Urothelium cell line (cell line): ENCODE measurements at places on chromosomes 5 and 9.

DNA sequence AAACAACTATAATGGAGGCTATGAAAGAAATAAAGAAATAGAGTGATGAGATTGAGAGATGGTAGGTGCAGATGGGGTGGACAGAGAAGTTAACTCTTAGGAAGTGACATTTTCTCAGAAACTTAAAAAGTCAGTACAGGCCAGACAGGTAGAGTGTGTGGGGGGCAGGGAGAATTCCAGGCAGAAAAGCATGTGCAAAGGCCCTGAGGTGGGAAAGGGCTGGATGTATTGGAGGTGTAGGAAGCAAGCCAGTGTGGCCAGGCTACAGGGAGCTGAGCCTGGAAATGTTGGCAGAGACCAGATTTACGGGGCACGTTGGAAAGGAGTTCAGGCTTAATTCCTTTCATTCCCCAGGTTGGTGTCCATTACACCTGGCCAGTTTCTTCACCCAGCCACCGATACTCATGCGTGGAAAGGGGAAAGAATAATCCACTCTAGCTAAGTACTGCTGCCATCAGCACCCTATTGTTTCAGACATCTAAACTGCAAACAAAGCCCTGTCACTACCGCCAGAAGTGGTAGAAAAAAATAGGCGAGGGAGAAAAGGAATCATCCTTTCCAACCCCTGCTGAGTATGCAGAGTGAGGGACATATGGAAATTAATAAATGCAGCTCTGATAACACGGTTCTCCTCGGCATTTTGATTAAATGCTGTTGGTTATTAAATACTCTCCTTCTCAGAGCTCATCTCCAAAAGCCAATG, 116.8 kb upstream of the GPR151 start:
- no peak for DNase-seq

GRCh38 chr5:1973391-1974013, 90.8 kb upstream of the IRX4 start:
- peak; percentile 85 for DNase-seq

DNA sequence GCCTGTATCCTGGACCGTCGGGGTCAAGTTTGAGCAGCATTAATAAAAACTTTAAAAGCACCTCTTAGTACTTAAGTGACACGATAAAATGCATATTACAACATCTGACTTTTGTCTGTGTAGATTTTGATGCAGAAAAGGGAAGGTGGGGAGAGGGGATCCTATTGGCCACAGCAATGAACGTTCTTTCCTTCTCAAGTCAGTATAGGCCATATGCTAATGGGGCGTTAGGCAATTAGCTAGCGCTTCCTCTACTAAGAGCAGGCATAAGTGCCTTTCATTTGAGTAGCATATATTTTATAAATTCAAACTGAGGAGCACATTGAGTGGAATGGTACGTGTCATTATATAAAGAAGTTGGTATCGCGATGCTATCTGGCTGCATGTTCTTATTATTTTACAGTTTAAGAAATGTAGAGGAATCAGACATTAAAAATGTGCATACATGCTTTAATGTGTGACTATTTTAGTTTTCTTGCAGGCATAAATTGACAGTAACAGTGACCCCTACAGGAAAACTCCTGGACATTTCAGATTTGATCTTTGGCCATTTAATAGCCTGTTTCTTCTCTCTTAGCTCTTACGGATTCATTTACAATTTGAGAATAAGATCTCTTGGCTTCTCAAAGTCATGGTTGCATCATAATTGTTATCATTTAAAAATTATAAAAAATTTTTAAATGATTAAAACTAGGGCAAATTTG, 1.1 kb upstream of the GNA14 start:
- DNase-seq = no peak

DNA sequence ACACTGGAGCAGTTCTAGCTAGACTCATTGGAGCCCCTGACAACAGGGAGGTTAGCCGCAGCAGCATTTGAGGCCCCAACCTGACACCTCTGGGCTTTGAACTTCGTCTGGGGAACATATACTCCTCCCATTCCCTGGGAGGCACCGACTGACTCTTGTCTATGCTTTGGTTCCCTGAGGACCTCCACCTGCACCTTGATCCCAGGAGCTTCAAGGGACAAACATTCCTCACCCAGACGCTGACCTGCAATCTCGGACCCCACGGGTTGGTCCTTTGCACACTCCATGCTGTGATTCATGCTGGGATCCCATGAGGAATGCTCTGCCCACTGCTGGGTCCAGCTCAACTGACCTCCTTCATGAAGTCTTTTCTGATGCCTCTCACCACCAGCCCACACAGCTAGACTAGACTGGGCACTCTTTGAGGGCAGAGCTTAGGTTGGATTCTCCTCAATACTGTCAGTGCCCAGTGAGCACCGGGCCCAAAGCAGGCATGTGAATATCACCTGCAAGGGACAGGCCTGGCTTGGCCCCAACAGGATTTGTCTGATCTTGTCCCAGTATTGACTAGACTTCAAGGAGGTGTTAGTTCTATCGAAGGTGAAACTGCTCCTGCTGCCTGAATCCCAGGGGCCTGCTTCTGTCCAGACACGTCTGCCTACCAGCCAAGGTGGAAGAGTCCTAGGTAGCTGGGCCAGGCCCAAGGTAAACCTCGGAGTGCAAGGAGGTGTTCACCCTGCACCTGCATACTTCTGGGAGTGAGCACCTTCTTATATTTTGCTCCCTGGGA, 51.8 kb upstream of the ZBTB43 start:
- DNase-seq = no peak

DNA sequence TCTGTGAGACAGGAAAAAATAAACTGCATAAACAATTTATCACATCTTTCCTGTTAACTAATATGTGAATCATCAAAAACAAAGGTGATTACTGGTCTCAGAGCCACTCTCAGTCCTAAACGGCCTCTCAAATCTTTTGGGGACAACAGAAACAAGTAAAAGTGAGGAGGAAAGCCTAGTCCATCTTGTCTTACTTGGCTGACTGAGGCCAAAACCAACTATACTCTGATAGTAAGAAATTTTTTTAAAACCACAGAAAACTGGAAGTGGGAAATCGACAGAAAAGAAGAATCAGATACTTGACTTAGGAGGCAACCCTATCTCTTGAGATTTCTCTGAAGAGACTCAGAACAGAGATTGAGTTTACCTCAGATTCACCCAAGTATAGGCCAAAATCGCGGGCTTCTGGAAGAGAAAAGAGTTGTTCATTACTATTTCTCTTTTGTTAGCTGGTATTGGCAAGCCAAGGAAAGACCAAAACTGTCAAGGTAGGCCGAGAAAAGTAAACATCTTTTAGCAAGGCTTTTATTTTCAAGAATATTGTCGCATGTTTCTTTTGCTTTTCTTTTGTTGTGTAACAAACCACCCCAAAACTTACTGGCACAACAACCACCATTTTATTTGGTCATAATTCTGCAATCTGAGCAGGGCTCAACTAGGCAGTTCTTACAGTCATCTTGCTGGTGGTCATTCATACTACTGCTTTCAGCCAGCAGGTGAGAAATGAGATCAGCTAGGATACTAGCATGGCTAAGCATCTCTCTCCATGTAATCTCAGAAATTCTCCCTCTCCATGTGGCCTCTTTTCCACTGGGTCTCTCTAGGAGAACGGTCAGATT, 46.1 kb downstream of the RFX3 start:
- no peak for DNase-seq

- DNase-seq = peak; percentile 49
These were observed 66.6 kb upstream of the STXBP1 start for GRCh38 chr9:127545196-127546124.

DNA sequence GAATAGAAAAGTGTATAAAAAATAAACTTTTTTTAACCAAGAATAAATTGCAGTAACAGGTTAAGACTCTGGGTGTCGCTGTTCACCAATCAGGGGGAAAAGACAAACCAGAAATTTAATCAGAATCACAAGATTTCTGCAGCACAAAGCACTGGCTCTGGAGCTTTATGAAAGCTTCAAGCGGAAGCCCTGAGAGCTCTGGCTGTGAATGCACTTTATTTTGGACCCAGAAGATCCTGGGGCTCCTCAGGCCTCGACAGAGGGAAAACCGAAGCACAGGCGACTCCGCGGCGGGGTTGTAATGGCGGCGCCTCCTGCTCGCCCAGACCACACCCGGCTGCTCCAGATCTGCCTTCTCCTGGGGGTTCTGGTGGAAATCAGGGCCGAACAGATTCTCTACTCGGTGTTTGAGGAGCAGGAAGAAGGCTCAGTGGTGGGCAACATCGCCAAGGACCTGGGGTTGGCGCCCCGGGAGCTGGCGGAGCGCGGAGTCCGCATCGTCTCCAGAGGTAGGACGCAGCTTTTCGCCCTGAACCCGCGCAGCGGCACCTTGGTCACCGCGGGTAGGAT, at the start of gene PCDHGA4:
PCDHGA4 (plus strand) TSS at position 122 of the 570 bp plus-strand sequence; CDS start at position 209, 87 bp downstream.
- DNase-seq = no peak

GRCh38 chr9:89678396-89679015, 73.7 kb downstream of the GADD45G start:
- no peak for DNase-seq

DNA sequence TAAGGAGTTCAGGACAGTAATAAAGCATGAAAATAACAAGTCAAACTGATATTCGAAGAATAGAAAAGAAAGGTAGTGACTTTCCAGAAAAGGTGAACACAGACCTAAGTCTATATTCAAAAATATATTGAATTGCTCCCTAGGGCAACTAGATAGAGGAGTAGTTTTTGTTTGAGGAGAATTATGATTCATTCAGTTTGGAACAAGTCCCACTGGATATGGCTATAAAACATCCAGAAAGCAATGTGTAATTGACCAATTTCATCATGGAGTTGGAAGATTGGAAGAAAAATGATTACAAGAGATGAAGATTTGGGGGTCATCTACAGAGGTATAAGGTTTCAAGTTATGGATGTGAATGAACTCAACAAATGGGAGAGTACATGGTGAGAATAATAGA, 117.5 kb upstream of the ZNF462 start:
- no peak for DNase-seq

DNA sequence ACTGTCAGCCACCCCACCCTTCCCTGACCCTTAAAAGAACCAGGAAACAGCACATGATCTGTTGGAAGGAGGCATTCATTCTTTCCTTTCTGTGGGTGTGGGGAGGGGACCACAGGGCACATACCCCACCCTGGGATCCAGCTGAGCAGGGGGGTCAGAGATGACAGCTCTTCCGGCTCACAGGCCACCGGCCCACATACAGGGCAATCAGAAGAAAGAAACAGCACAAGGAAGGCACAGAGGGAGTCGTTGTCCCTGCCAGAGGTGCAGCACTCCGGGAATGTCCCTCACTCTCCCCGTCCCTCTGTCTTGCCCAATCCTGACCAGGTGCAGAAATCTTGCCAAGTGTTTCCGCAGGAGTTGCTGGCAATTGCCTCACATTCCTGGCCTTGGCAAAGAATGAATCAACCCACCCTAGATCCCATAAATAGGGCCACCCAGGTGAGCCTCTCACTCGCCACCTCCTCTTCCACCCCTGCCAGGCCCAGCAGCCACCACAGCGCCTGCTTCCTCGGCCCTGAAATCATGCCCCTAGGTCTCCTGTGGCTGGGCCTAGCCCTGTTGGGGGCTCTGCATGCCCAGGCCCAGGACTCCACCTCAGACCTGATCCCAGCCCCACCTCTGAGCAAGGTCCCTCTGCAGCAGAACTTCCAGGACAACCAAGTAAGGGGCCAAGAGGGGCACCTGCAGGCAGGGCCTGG, at the start of gene LCN2:
LCN2 (plus strand) TSS at position 453 of the 701 bp plus-strand sequence; CDS start at position 526, 73 bp downstream.
- DNase-seq = peak; percentile 81

DNA sequence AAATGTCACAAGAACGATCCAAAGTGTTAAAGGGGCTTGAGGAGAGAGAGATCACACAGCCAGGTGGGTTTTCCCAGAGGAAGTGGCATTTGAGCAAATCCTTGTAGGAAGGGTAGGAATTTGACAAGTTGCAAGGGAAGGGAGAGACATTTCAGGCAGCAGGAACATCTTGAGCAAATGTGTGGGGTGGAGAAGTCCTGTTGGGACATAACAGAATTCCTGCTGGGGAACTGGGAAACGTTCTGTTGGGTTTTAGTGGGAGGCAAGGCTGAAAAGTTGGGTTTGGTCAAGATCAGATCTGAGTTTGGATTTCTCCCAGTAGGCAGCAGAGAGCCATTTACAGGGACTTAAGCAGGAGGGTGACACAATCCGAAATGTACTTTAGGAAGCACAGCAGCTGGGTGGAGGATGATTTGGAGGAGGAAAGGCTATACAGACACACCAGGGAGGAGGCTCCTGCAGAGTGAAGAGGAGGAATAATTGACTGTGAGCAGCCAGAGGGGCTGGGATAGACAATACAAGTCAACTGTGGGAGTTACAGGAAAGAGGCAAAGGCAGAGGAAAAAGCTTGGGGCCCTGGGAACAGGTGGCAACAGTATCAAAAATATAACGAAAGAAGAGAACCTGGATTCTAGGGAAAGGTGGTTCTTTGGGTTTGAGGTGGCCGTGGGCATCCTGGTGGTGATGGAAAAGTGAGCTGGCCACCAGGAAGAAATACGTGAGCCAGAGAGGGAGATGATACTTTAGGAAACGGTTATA, 3.1 kb upstream of the ZSWIM6 start:
- no peak for DNase-seq

DNA sequence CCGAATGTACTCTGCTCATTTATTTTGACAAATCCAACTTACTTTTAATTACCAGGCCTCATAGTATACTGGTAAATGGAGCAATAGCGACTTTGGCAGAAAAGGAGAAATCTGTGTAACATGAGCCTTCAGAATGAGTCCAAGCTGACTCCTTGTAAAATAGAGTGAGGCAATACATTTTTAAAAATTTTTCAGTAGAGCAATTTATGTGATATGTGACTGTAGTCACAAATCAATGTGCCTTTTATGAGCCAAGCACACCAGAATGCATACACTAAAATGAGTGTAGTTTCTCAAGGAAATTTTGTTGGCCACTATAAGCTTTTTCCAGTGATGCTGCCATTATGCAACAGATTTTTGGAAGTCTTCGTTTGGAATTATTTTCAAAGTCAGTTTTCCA, 73.8 kb downstream of the SNCAIP start:
- no peak for DNase-seq

GRCh38 chr5:3933966-3934365, 338.3 kb downstream of the IRX1 start:
- no peak for DNase-seq

- no peak for DNase-seq
These were observed 483.8 kb upstream of the GRIA1 start for GRCh38 chr5:153006681-153007080.

DNA sequence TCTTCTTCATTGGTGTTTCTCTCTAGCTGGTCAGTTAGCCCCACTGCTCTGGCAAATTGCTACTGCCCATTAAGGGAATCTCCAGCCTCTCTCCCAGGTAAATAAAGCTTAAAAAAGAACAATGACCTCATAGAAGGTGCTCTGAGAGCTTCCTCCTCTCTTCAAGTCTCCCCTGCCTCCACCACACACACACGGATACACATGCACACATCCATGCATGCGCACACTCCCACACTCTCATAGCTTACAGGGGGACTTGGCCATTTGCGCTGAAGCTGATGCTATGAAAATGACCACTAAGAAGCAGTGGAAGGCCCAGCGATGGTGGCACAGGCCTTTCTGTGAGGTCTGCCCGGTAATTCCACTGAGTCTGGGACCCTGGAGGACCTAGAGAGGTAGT, 250.9 kb downstream of the AOPEP start:
- DNase-seq = no peak
